ENCODE measurements at places on chromosomes 4 and X.

- no peak for DNase-seq
Measured at GRCh38 chrX:11753668-11754067, 4.4 kb upstream of the MSL3 start.

DNA sequence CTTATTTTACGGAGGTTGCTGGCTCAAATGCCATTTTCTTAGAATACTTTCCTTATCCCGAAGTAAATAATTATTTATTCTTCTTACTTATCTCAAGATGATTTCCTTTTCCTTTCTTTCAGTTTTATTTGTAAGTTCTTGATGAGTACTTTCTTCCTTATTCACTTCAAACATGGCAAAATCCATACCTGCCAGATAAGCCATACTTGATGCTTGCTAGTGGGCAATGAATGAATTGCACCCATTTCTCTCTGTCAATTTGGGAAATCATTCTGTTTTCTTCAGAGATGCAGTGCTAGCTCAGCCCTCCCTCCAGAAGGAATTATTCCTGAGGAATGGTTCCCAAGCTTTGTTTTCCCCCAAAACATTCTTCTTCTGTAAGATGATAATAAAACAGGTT is 598.3 kb downstream of the SPRY1 start:
- DNase-seq = no peak

DNA sequence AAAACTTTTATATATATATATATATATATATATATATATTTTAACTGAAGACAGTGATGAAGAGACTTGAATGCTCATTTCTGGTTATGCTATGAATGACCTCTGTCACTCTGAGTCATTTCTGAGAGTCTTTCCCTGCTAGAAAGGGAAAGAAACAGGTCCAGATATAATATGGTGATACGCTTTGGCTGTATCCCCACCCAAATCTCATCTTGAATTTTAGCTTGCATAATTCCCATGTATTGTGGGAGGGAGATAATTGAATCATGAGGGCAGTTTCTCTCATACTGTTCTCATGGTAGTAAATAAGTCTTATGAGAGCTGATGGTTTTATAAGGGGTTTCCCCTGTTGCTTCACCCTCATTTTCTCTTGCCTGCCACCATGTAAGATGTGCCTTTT is 254.1 kb upstream of the IGFBP7 start:
- no peak for DNase-seq

DNA sequence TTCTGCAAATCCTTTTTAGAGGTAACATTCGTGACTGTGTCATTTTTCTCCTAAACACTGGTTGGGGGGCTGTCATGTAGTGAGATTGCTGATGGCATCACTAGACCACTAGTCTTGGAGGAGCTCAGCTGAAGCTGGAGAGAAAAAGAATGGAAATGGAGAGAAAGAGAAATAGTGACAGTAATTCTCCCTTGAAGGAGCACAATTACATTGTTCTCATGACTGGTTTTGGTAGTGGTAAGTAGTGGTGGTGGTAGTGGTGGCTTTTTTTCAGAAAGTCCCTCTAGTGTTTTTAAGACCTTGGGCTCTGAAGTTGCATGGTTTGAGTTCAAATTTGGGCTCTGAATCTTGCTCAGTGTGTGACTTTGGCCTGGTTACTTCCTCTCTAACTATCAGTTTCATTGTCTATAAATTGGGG is 99.8 kb downstream of the LARP7 start:
- peak; percentile 76 for DNase-seq

DNA sequence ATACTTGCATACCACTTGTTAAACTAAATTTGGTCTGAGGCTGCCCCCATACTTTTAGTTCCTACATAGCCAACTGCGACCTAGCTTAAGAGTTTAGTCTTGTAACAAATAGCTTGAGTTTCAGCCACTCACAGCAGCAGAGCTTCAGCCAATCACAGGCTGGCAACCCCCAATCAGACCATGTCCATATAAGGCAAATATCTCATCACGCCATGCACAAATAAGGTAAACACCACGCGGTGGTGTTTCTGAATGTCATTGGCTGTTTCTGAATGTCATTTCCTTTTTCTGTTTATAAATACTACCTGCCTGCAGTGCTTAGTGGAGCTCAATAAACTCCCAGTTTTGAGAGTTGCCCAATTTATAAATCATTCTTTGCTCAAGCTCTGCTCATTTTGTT is 143.1 kb upstream of the MAD2L1 start:
- no peak for DNase-seq

- DNase-seq = no peak
Measured at GRCh38 chrX:14015941-14016340, 13.8 kb downstream of the GEMIN8 start.

DNA sequence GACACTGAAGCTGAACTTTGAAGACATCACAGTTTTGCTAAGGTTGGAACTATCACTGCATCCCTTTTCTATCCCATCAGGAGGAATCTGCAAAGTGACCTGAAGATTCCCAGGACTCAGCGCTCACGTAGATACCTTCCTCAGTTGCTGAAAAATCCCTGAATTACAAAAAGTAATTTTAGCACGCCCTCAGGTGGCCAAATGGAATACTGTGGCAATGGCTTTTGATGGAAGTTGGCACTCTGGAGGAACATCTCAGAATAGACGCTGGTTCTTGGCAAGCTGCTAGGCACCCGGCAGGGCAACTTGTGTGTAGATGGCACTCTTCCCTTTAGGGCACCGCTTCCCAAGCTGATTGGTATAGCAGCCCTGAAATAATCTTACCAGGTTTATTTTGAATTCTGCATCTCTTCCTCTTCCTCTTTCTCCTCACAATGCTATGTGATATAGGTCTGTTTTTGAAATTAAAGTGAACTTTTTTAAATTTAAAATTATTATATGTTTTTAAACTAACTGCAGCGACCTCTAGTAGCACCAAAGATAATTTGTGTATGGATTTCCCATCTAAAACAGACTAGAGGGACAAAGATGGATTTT is 16.3 kb upstream of the ESX1 start:
- DNase-seq = peak; percentile 35

- no peak for DNase-seq
Measured at GRCh38 chr4:336099-336892, 1.3 kb upstream of the ZNF141 start.

DNA sequence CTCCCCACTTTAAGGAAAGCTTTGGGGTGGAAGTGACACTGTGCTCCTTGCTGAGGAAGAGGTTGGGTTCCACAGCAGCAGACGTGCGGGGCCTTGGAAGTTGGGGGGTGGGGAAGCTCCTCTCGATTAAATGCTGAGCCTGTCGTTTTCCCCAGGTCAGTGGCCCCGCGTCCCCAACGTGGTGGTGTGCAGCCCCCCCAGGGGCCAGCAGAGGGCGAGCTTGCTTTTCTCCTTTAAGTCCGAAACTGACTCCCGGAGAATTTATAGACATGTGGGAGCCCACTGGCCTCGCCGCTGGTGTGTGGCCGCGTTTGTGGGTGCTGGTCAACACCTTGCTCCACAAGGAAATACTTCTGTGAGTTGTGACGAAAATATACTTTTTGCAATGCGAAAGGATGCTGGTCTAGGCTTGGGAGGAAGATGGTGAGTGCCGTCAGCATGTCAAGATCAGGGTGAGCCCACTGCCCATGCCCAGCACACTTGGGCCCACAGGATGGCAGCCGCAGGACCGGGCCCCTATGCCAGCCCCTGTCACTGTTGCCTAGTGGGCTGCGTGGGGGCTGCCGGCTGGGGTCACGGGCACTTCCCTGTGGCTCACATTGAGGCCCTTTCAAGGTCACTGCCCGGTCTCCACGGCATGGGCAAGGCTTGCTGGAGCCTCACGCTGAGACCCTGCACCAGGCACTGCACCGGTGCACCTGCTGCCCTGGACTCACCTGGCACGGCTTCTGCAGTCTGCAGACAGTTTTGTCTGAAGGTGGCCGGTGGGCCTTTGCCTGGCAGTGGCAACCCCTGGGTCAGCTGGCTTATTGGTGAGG is 9.4 kb downstream of the UVSSA start:
- DNase-seq = peak; percentile 29

DNA sequence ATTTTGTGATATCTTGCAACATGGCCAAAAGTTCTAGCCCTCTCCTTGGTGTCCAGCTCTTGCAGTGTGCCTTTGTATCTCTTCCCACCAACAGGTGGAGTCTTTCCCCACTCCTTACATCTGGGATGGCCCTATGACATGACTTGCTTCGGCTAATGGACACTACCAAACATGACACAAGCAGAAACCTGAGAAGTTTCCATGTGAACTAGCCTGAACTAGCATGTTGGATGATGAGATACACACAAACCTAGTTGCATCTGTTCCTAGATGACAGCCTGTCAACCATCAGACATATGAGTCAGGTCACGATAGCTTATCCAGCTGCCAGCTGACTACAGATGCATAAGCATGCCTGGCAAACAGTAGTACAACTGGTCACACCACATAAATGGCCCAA is 207.5 kb upstream of the FTHL17 start:
- no peak for DNase-seq

DNA sequence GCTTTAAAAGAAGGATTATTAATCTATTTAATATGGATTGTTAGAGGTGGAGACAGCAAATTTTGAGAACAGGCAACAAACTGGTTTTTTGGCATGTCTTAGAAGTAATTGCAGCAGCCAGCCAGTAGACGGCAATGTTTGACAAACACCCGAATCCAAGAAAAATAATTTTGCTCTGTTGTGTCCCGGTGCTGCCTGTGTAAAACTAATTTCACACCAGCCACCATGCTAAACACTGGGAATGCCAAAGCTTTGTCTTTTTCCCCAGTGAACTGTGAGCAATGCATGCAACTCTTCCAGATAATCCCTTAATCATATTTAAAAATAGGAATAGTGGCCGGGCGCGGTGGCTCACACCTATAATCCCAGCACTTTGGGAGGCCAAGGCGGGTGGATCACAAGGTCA is 25.9 kb downstream of the SMIM31 start:
- DNase-seq = peak; percentile 18
